Chondrocyte (in vitro differentiated cells): ENCODE measurements at places on chromosomes 1 and 21. TPM values are rescaled to one million over a fixed set of nuclear protein-coding genes. Genes with fewer than 3 reads are reported as not detected.

GRCh38 chr1:64865105-64865757, 101.1 kb downstream of the JAK1 start:
- no peak for DNase-seq

- no peak for DNase-seq
Measured at GRCh38 chr1:236471653-236472052, 52.1 kb upstream of the LGALS8 start.

Gene CD5L
- total RNA-seq, result not detected in 3 replicates

Gene SPRR5
- not detected in 3 replicates for total RNA-seq

DNA sequence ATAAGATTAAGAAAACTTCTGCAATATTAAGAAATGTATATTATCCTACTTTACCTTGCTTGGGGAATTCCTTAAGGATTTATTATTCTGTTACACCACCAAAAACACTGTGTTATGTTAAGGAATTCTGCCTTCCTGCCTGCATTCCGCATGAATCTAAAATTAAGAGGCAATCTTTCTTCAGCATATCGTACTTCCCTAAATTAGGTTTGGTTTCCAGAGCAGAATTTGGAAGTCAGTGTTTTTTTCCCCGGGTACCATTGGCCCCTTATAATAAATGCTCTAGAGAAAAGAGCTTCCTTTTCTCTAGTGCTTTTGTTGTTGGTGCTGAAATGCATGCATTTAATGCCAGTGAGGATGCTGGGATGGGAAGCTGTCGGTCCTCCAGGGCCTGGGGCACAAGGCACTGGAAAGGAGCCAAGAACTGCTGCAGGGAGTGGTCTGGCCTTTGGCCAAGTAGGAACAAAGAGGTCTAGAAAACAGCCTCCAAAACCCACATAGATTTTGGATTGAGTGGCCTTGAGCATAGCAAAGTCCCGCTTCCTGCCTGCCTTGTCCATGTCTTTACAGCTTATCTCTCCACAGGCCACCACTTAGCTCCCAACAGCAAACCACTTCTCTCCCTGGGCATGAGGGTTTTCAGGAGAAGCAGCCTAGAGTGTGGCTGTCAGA, 69.9 kb downstream of the RRAGC start:
- DNase-seq, result no peak

Gene COL24A1
- 0.18 to 2.8 TPM (median 0.30 TPM) in 3 replicates for total RNA-seq

Gene TFF2
- total RNA-seq, result not detected in 3 replicates

DNA sequence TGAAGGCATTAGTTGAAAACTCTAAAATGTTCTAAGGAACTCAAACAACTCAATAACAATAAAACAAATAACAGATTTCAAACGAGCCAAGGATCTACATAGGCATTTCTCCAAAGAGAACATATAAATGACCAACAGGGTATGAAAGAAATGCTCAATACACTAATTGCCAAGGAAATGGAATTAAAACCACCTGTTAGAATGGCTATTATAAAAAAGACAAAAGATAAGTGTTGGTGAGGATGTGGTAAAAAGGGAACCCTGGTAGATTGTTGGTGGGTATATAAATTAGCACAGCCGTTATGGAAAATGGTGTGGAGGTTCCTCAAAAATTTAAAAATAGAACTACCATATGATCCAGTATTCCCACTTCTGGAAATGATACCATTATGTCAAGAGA, 9.1 kb upstream of the VAV3 start:
- no peak for DNase-seq

GRCh38 chr1:197444755-197445154, 176.7 kb downstream of the CRB1 start:
- no peak for DNase-seq

- peak; percentile 68 for DNase-seq
Measured at GRCh38 chr1:9838946-9839345, 15.2 kb upstream of the CLSTN1 start.

Gene LBR
- total RNA-seq, result 22.7 to 29.0 TPM (median 24.4 TPM) in 3 replicates

Gene AADACL4
- total RNA-seq, result not detected in 3 replicates

- no peak for DNase-seq
Measured at GRCh38 chr1:219126377-219126776, 47.3 kb upstream of the LYPLAL1 start.

GRCh38 chr1:167955915-167956314, 19.0 kb upstream of the MPC2 start:
- no peak for DNase-seq

DNA sequence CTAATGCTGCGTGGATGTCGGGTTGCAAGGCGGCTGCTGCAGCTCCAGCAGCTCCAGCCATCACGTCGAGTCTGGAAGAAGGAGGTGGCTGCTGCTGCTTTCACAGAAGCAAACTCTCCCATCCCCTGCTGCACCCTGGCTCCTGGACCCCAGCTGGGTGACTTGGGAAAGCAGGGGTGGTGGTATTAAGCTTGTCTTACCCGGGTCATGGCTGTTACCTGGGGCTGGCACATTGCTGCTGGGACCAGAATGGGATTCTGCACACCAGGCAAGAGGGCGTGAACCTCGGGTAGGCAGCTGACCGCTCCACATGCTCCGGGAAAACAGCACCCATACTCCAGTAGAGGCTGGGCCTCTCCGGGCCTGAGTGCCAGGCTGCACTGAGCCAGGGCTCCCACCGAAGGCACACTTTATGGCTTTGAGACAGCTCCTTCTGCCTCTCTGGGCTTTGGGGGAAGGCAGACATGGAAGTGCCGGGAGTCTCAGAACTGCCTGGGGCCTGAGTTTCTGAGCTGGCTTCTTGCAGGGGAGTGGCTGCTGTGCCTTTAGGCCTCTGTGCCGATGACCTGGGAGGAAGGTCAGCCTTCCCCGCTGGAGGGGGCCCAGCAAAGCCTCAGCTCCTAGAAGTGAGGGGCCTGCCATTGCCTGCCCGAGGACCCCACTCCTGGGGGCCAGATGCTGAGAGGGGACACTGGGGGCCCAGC, 1.2 kb downstream of the SMIM1 start:
- DNase-seq, result no peak

Gene AMY1B
- total RNA-seq, result not detected in 3 replicates

Gene MYOG
- total RNA-seq, result not detected in 3 replicates

DNA sequence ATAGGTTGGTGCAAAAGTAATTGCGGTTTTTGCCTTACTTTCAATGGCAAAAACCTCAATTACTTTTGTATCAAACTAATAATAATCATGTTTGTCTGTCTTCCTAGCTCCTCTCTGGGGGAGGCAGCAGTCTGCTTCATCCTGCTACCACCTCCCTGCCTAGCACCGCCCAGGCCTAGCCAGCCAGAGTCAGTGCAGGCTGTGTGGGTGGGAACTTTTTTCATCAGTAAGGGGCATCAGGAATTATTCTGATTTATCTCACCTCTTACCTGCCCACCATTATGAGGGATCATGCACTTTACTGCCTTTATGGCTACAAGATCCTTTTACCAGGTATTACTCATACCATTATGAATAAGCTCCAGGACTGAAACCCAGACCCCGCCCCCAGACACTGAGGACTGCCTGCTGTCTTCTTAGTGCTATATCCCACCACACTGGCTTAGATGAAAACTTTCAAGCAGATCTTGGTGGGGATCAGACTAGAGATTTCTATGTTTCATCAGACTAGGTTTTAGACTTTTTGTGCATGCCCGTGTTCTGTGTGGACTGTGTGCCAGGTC, 116.4 kb downstream of the PBX1 start:
- DNase-seq, result no peak

DNA sequence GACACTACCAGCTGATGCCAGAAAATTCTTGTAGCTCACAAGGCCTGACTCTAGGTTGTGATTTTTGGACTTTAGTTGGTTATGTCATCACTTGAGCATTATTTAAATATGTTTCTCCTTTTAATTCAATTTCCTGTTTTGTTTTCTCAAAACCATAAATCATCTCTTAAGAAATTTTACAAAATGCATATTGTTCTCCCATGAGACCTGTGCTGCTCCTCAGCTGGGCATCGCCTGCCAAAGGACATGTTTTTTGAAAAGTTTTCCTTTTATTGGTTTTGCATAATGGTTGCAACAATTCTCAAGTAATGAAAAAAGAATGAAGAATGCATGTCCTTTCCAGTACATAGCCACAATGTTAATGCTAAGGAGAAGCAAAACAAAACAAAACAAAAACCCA, 204.7 kb upstream of the LYPLAL1 start:
- DNase-seq, result no peak

DNA sequence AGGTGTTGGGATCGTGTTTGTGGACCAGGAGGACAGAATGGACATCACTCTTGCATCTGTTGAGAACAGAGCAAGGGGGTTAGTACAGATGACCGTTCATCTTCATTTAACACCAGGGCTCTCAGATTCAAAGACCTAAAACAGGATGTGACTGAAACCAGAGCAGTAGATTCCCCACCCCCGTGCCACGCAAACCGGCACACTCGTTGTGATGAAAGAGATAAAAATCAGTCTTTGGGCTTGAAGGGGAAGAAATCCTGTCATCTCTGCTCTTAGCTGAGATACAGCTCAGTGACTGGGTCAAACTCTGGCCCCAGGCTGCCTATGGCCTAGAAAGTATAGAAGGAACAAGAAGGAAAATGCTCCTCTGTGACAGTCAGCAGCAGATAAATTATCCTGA, 146.2 kb upstream of the KRTAP19-8 start:
- no peak for DNase-seq

Gene CDK18
- total RNA-seq, result 10.2 to 18.4 TPM (median 17.3 TPM) in 3 replicates

Gene HRNR
- not detected in 3 replicates for total RNA-seq

DNA sequence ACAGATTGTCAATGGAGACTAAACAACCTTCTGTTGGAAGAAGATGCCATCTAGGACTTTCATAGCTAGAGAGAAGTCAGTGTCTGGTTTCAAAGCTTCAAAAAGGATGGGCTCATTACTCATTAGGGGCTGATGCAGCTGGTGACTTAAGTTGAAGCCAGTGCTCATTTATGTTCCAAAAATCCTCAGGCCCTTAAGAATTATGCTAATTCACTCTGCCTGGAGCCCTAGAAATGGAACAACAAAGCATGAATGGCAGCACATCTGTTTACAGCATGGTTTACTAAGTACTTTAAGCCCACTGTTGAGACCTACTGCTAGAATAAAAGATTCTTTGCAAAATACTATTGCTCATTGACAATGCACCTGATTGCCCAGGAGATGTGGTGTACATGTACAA, 63.7 kb downstream of the TTC3 start:
- DNase-seq, result no peak

GRCh38 chr1:109991400-109991925, 6.9 kb downstream of the AHCYL1 start:
- no peak for DNase-seq

Gene SYT14
- 0.19 to 1.0 TPM (median 0.72 TPM) in 3 replicates for total RNA-seq

Gene OR2G6
- total RNA-seq, result not detected in 3 replicates

DNA sequence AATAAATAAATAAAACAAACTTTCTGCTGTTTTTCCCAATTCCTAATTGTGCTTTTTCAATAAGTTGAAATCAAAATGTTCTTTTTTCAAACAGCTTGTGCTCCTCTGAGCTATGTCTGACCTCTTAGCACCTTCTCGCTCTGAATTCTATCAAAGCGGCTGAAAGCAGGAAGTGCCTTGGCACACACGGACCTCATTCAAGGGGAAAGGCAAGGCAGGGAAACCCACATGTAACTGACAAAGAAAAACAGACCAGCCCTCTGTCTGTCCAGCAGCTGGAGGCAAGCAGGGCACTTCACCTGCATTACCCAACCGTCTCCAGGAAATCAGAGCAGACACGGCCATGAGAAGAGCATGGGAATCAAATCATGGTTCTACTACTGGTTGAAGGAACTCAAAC, 56.7 kb downstream of the PLPP3 start:
- no peak for DNase-seq

DNA sequence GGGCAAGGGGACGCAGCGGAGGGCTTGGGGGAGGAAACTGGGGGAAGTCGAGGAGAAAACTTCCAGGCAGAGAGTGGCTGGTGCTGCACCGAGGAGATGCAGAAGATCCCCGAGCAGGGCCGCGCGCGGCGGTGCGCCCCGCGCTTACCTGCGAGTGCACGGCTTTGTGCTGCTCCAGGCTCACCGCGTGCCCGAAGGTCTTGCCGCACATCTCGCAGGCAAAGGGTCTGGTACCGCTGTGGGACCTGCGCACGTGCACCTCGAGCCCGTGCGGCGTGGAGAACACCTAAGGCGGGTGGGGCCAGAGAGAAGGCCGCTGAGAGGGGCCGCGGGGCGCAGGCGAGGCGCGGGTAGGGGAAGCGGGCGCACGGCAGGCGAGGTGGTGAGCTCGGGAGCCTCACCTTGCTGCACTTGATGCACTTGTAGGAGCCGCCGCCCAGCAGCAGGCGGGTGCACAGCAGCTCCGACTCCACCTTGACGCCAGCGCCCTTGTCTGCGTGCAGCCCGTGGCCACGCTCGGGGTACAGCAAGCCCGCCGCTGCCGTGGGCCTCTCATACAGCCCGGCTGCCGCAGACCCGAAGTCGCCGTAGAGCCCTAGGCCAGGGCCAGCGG, 6.4 kb downstream of the GFI1 start:
- peak; percentile 90 for DNase-seq

Gene KRTAP21-2
- not detected in 3 replicates for total RNA-seq

DNA sequence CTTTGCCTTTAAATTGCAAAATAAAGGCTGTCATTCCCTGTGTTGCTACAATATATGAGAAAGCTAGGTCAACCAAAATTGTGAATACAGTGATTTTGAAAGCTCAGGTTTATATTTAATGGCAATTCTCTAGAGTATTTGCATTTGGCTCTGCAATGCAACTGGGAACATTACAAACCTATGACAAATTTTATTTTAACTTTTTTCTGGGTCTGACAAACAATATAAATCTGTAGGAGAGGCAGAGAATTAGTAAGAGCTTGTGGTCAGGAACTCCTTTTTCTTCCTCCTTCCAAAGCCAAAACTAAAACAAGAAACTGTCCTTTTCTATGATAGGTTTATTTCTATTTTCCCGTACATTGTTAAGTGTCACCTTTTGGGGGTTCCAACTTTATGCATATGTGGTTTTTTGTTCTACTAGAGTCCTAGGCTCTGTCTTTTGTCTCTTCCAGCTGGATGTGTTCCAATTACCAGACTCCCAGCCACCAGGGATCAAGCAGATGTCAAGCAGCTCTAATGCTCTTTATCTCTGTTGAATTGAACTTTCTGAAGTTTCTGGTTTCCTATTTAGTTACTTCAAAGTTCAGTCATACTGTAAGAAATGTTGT, 106.9 kb downstream of the ASH1L start:
- no peak for DNase-seq
